ENCODE measurements at places on chromosomes 1 and 21. TPM values are rescaled to one million over a fixed set of nuclear protein-coding genes. Genes with fewer than 3 reads are reported as not detected.

MYBPH gene
- not detected for total RNA-seq

DCDC2B gene
- total RNA-seq = not detected

CD247 gene
- total RNA-seq = 410 TPM

PODN gene
- not detected for total RNA-seq

TRIM63 gene
- not detected for total RNA-seq

MR1 gene
- total RNA-seq = 30.5 TPM

PTPN22 gene
- 58.5 TPM for total RNA-seq

UBE2Q1 gene
- total RNA-seq = 91.7 TPM

SRGAP2B gene
- total RNA-seq = 36.7 TPM

LENEP gene
- total RNA-seq = not detected

KCNJ6 gene
- not detected for total RNA-seq

OR2L2 gene
- 0.35 TPM for total RNA-seq

HEYL gene
- 0.25 TPM for total RNA-seq

MROH9 gene
- total RNA-seq = not detected

ANGPTL1 gene
- not detected for total RNA-seq

PADI3 gene
- not detected for total RNA-seq

PCP4L1 gene
- not detected for total RNA-seq

B3GALT2 gene
- 0.30 TPM for total RNA-seq

OVAAL gene
- not detected for total RNA-seq

LAMB3 gene
- 0.96 TPM for total RNA-seq

SAMD13 gene
- not detected for total RNA-seq

LRRC7 gene
- 0.15 TPM for total RNA-seq

KLHDC8A gene
- total RNA-seq = not detected

SERINC2 gene
- not detected for total RNA-seq

All from CD4-positive, CD25-positive, alpha-beta regulatory T cell (primary cell).